M059J (cell line): ENCODE measurements at places on chromosomes 5 and 9.

- no peak for DNase-seq
These were observed 4.3 kb downstream of the ATP6V1G1 start for GRCh38 chr9:114591849-114592248.

- no peak for DNase-seq
These were observed 95.5 kb upstream of the CACNA1B start for GRCh38 chr9:137781906-137782585.

DNA sequence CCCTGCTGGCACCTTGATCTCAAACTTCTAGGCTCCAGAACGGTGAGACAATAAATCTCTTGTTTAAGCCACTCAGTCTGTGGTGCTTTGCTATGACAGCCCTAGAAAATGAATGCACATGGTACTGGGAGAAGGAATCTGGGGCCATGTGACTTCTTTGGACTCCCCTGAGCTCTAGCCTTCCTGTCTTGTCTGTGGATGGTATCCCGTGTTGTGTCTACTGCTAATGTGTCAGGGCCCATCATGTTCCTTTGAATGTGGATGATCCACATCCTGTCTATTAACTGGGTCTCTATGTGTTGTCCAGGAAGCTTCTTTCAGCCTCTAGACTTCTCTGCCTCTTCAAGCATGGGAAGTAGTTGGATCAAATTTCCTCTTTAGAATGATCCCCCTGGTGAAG lies 25.1 kb downstream of the IL7R start:
- no peak for DNase-seq

GRCh38 chr5:58211441-58211840 lies 248.4 kb downstream of the PLK2 start:
- DNase-seq, result no peak

DNA sequence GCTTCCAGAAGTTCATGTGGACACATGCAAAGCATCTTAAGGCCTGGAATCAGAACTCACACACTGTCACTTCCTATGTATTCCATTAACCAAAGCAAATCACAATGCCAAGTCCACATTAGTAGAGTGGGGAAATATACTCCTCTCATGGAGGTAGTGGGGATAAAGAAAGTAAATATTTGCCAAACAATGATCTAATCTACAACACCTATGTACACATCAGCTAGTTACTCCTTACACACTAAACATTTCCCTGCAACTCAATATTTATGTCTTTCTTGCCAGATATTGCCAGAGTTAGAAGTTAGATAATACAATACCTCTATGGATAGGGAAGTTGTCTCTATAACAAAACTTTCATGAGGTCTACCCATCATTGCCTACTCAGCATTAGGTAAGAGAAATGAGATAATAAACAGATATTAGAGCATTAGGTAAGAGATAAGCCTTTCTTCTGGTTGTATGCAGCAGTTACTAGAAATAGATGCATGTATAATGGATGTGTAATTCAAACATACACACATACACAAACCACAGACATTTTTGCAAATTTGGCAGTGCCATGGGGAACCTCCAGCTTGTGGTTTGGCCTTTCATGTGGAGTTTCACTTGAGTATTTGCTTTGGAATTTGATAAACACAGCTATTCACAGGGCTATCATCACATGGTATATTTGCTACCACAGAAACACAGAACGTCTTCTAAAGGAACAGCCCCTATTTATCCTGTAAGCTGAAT lies 196.5 kb downstream of the TLE1 start:
- DNase-seq, result peak; percentile 98

DNA sequence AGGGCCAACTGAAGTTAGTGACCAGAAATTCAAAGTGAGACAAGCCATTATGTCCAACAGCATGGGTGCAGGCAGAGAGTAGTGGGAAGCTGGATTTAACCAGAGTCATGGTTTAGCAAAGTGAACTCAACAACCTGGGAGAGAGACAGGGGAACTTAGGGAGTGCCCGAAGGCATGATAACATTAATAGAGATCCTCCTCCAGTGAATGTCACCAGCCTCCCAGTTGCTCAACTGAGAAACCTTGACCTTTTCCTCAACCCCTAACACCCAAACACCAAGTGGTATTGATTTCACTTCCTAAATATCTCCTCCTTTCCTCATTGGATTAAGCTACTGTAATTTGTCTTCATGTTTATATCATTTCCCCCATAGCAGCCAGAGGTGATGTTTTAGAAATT lies 42.6 kb downstream of the HMGCS1 start:
- no peak for DNase-seq
